ENCODE measurements at places on chromosomes 16 and 17.

DNA sequence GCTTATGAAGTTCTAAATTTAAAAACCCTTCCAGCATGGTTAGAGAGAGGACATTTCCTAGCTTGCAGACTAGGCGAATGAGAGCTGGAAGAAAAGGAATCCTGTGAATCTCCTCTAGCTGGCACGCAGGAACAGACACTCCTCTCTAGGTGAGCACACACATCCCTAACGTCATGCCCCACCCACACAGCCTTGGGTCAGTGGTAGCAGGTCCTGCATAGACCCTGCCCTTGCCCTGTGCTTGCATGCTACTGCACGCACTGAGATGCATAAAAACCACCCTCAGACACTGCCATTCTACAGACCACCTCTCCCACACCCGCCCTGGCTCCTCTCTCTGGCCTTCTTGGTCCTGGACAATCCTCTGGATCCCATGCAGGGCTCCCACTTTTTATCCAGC lies 23.5 kb downstream of the CES1 start:
- no peak for DNase-seq

GRCh38 chr16:27720731-27721530 lies 171.0 kb downstream of the KATNIP start:
- DNase-seq: no peak

DNA sequence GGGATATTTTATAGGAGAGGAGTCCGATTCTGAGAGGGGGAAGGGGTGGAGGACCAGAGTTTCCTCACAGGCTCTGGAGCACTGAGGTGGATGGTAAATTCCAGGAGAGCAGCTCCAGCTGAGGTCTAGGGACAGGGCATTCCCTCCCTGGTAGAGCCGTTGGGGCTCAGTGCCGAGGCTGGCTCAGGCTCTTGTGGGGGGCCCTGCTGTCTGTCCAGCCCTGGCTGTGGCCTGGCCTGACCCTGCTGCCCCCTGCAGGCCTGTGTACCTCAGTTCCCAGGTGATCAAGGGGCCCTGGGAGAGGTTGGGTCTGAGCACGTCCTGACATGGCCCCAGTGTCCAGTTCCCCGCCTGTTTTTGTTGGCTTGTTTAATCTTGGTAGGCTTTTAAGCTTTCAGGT lies 16.8 kb downstream of the ZNF750 start:
- no peak for DNase-seq

DNA sequence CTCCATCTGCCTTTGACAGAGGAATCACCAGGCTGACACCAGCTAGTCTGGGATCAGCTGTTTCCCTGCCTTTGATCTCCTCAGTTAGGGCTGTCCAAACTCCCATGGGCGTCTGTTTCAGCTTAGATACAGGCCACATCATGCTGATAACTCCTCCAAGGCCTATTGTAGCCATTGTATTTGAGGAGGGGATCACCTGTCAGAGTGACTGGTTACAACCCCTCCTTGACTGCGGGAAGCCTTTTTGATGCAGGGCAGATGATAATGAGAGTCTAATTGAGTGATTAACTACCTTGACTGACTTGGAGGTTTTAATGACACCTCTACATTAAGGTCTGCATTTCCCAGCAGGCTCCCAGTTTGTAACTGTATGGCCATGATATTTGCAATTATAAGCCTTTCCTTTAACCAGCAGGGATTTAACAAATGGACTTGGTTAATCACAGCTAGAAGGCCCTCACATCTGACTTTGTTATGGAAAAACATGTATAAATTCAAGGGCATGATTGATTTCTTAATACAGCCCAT lies 863.5 kb downstream of the KCNJ2 start:
- DNase-seq: no peak
